ENCODE measurements at places on chromosomes 6 and 20. TPM values are rescaled to one million over a fixed set of nuclear protein-coding genes. Genes with fewer than 3 reads are reported as not detected.

GRCh38 chr20:62320581-62321354 is 18.0 kb downstream of the ADRM1 start:
- no peak for DNase-seq

- DNase-seq: no peak
Observed at GRCh38 chr20:33079259-33079658, at the start of gene BPIFB4. Gene BPIFB4 (plus strand): TSS chr20:33079643. CDS start chr20:33081527, 1,884 bp downstream.

DNA sequence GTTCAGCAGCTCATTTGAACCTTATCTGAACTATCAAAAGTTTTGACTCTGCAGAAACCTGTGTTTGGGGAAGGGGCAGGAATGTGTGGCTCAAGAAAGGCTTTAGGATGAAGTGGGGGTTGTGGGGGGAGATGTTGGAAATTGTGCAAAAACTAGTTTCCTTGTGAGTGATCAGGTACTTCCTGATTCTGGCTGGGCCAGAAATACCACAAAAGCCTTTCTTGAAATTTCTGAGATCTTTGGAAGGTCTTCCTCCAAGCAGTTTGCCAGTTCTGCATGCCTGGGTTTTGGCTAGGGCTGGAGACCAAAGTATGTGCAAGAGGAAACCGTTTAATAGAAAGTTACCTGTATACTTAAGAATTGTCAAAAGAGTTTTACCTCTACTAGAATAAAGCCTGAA is 116.6 kb downstream of the BMP2 start:
- no peak for DNase-seq

GRCh38 chr20:46108435-46108841 is 9.7 kb upstream of the CD40 start:
- DNase-seq: no peak

DNA sequence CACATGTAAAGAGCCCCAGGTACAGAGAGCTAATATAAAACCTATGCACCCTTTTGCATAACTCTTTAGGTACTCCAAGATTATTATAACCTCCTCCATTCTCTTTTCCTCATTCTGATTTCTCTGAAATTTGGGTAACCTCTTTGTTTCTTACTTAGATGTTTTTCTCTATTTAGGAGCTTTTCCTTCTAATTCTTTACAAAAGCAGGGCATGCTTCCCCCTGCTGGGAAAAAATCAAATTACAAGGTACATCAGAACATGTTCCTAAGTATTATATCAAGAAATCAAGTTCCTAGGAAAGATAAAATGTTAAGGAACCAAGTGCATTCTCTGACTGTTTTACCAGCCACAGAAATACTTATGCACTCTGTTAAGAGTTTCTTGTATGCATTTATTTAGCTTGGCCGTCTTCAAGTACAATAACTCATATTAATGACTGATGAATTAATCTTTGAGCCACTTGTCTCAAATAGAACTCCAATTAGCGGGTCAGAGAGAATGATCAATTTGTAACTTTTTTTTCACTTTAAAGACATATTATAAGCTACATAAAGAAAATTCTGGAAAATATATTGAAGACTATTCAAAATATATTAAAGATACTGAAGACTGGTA is 2.1 kb downstream of the KHDRBS2 start:
- no peak for DNase-seq

DNA sequence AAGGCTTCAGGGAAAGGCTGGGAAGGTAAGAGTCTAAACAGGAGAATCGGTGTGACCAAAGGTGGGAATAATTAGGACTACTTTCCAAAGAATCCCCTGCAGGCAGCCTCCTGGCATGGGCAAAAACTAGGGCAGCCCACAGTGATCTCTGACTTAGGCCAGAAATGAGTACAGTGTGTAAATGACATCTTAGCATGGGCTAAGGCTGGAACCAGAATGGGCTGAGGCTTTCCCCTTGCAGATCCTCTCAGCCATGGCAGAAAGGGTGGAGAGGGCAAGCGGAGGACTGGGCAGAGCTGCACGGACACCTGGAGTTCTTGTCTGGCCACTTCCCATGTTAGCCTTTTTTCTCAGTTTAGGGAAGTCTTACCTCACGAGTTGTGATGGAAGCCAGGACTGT is 69.9 kb upstream of the FOXQ1 start:
- no peak for DNase-seq

DNA sequence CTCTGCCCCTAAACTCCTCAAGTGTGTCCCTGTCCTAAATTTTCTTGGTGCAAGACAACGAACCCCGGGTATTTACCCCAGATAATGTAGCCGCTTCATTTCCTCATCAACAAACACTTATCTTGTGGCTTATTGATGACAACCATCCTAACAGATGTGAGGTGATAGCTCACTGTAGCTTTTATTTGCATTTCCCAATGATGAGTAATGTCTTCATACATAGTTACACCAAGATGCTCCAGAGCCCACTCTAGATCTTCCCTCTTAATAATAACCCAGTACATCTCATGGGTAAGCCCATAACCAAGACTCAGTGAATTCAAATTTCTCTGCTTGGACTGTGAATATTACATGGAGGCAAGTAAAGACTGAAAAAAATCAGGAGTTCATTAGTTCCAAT is 48.2 kb upstream of the BEND6 start:
- DNase-seq: no peak

DNA sequence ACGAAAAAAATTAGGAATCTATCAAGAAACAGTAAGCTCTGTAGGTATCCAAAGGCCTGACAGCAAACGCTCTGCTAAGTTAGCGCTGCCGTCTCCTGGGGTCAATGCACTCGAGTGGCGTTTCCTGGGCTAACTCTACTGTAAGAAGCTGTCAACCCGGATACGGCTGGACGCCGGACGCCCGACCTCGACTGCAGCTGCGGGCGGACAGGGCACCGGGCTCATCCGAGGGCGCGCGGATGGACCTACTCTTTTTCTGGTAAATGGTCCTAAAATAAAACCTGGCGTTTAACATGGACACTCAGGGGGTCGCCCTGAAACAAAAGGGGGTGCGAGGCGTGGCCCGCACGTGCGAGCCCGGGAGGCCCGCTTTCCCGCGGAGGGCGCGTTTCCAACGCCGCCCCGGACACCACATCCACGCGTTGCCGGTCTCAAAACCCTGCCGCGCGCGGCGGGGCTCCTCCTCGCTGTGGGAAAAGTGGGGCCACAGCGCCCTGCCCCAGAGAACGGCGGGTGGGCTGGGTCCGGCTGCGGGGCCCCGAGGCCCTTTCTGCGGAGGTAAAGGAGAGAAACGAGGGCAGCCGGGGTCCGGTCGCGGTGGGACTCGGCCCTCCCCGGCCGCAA is 537 bp downstream of the TCP1 start:
- DNase-seq: peak; percentile 46

- DNase-seq: no peak
Observed at GRCh38 chr20:14418376-14418775, 81.0 kb upstream of the FLRT3 start.

- DNase-seq: no peak
Observed at GRCh38 chr6:153108315-153108714, 22.8 kb downstream of the RGS17 start.

DNA sequence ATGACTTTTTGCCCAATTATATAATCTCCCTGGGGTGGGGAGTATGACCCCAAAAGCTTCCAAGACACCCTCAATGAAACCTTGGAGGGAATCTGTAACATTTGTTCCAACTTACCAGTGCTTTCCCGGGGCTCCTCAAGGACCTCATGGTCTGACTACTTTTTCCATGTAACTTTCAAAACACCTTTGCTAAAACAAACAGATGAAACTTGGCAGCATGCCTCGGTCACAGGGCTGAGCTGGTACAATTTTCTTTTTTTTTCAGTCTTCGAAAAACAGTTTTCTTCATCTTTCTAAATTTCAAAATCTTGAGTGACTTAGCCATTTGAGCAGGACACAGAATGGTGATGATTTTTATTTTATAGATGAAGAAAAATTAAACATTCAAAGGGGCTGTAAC is 241.2 kb downstream of the BMP7 start:
- no peak for DNase-seq

DNA sequence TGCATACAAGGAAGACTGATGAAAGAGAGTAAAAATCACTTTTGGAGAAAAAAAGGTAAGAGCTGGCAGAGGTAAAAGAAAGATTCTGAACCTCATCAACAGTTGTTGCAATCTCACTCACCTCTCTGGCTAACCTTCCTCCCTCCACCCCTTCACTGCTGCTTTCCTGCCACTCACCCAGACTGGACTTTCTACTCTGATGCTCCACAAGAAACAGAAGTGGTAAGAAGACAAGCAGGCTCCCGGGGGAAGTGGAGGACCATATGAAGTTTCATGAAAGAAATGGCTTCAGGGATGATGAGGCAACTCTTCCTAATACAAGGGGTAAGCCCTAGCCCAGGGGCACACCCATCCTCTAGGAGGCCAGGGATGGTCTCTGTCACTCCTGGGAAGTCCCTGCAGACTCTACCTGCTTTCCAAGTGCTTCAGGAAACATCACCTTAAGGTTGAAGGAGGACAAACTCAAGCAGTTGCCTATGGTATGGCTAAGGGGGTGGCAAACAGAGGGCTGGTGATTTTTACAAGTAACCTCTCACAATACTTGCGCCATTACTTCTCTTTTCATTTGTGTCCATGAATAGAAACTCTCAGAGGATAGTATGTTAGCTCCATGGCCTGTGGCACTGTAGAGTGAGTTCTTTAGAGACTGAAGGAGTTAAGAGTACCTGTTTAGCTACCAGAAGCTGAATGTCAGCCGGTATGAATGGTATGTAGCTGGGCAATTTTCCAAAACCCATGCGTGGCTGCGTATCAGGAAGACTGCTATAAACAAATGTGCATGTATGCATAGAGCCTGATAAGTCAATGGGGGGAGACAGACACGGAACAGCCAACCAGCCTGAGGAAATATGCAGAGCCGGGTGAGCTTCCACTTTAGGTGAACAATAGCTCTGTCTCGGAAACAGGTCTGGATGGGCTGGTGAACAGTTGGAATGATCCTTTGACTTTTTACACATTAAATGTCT is 112.0 kb downstream of the BACH2 start:
- DNase-seq: no peak

Gene EYA4
- total RNA-seq: 38.2 TPM

Gene COL9A3
- 4.3 TPM for total RNA-seq

Gene STMND1
- total RNA-seq: not detected

Gene SYCP2
- total RNA-seq: 1.8 TPM

Gene LGSN
- total RNA-seq: not detected

Gene ADAM33
- total RNA-seq: 11.5 TPM

Gene PAX1
- total RNA-seq: not detected

Gene DBNDD2
- total RNA-seq: 176 TPM
